NCI-H526 treated with DMSO at 0.1 percent for 48 hours (cell line): ENCODE measurements at places on chromosomes 16 and 17.

DNA sequence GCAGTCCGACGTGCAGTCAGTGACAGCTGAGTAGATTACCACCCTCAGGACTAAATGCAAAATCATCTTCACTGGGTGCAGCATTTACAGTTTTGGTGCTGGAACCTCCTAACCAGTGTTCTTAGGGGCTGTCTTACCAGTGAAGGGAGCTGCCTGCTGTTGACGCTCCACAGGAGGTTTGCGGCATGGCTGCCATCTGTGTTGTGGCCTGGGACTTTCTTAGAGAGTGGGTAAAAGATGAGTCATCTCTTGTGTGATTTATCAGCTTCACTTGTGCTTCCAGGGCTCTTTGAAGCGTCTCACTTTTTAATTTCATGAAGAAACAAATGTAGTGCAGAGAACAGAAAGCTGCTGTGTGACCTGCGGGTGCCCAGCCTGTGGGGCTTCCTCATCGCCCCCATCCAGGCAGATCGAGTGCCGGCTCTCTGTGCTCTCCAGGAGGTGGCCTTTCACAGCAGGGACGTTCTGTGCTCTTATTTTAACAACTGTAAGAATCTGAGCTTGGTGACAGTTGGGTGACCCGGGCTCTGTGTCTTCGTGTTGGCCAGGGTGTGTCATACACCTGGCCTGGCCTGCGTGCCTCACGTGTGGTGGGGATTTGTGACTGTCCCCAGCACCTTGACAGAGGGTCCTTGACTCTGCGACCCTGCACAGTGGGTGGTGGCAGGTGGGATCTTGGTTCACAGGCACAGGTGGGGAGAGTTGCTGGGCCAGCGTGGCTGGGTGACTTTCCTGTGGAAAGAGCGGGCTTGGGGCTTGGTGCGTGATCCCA is 24.3 kb upstream of the ZNF750 start:
- no peak for DNase-seq

GRCh38 chr17:6556121-6557039 is at the start of gene PITPNM3:
TSS of gene PITPNM3 (minus strand) at chr17:6556555. CDS start at chr17:6556406, 149 bp downstream.
- no peak for DNase-seq

DNA sequence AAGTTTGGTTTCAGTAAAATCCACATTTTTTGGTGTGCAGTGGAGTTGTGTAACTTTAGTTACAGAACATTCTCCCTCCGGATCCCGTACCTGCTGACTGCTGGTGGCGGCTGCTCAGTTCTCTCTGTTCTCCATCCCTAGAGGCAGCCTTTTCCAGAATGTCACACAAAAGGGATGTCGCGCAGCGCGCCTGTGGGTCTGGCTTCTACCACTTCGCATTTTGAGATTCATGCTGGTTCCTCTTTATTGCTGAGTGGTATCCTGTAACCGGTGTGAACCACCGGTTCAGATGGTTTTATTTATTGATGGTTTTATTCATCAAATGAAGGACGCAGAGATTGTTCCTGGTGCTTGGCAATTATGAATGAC is 981 bp upstream of the CEP131 start:
- no peak for DNase-seq

- no peak for DNase-seq
Observed at GRCh38 chr17:73234736-73235135, 26.9 kb downstream of the CPSF4L start.

- no peak for DNase-seq
Observed at GRCh38 chr16:31893824-31894223, 20.2 kb downstream of the ZNF267 start.

DNA sequence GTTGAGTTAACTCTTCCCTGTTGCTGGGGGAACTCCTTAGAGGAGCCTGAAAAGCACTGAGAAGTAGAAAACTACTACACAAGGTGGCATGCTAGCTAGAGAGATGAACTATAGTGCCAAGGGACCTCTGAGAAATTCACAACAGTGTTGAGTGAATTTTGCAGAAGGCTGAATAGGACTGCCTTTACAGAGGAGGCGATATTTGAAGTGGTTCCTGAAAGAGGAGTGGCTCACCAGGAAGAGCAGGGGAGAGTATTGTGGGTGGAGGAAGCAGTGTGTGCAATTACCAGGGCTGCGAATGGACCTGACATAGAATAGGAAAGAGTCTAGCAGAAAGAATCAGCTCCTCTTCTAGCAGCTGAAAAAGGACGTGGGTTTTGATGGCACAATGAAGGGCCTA is 66.4 kb downstream of the CDK5R1 start:
- no peak for DNase-seq

GRCh38 chr17:17555151-17555550 is 36.4 kb downstream of the PEMT start:
- no peak for DNase-seq

DNA sequence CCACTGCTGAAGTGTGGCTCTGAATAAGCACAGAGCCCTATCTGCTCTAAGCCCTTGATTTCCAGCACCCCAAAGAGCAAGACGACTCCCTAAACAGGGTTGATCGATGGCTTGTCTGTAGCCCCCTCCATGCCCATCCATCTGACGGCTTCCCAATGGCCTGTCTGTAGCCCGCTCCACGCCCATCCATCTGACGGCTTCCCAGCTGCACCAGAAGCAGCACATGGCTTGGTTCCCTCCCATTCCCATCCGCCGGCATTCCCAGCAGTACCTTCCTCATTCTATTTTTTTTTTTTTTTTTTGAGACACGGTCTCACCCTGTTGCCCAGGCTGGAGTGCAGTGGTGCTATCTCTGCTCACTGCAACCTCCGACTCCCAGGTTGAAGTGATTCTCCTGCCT is 64.5 kb downstream of the RBFOX3 start:
- no peak for DNase-seq

DNA sequence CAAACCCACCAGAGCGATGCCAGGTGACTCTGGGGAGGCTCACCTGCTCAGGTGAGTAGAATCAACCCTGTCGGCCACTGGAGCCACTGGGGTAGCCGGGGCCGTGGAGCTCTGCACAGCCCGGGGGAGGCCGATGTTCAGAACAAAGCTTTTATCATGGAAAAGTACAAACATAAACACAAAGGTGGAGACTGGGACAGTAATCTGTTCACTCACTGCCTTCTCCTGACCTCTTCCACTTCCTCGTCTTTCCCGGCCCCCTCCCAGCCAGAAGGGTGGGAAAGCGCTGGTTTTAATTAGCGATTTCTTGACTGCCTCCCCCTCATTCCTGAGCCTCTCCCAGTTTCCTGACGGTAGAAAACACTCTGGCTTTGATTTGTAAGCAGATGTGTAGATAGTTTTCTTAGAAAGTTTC is 9.8 kb upstream of the TEX19 start:
- DNase-seq, result no peak

- no peak for DNase-seq
Observed at GRCh38 chr16:80997964-80998620, 8.6 kb downstream of the CMC2 start.

- no peak for DNase-seq
Observed at GRCh38 chr17:35089586-35090296, 26.2 kb upstream of the RFFL start.

- no peak for DNase-seq
Observed at GRCh38 chr16:2422123-2422867, 7.0 kb upstream of the CCNF start.

- DNase-seq, result no peak
Observed at GRCh38 chr17:69528035-69528434, 113.5 kb downstream of the MAP2K6 start.

DNA sequence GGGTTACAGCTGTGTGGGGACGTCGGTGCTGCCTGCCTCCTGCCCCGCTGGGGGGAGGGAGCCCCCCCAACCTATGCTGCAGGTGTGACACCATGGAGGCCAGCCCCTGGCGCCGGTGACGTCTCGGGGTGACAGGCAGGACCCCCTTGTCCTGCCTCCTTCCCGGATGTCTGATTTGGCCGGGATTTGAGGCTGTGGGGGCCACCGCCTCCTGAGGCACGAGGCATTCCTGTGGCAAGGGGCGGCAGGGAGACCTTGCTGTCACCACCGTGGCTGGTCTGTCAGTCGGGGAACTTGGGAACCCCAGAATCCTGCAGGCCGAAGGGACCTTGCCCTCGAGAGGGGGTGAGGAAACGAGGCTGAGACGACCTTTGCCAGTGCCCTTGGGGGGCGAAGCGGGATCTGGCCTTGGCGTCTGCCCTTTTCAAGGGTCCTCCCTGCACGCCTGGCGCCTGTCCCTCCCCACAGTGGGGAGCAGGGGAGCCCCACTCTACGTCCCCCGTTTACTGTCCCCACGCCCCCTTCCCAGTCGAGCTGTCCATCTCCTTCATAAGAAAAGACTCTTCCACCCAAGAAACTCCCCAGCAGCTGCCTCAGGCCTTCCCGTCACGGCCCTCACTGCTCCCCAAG is 74.4 kb downstream of the METRNL start:
- DNase-seq, result no peak

DNA sequence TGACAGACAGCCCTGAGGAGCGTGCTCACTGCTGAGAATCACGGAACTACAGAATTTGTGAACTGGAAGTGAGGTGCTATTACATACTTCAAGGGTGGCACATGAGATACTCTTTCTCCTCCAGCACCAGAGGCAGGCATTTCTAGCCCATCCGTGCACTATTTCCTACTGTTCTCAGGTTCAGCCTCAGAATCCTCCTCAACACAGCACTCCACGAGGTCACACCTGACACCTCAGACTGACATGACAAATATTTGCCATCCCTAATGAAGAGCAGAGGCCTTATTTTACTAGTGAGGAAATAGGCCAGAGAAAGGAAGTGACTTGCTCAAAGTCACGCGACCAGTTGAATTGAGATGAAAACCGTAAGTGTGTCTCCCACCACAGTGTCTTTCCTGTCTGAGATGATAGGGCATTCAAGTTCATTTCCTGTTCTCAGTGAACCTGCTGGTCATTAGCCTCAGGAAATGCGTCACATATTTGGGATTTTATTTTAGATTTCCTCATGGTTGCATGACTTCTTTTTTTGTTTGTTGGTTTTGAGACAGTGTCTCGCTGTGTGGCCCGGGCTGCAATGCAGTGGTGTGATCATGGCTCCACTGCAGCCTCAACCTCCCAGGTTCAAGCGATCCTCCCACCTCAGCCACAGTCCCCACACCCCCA is 23.6 kb downstream of the SEZ6 start:
- DNase-seq, result no peak

- DNase-seq, result no peak
Observed at GRCh38 chr16:1493746-1494094, 560 bp downstream of the TELO2 start.

GRCh38 chr16:19810817-19811731 is 73.6 kb downstream of the GPRC5B start:
- DNase-seq, result no peak

GRCh38 chr16:55711959-55712876 is 56.4 kb downstream of the SLC6A2 start:
- no peak for DNase-seq

GRCh38 chr17:4858882-4859260 is 25.7 kb downstream of the MINK1 start:
- DNase-seq, result no peak
